ENCODE measurements at places on chromosomes 5 and 9.

- DNase-seq, result no peak
Observed at GRCh38 chr5:167063788-167064187, 1227.7 kb upstream of the WWC1 start.

DNA sequence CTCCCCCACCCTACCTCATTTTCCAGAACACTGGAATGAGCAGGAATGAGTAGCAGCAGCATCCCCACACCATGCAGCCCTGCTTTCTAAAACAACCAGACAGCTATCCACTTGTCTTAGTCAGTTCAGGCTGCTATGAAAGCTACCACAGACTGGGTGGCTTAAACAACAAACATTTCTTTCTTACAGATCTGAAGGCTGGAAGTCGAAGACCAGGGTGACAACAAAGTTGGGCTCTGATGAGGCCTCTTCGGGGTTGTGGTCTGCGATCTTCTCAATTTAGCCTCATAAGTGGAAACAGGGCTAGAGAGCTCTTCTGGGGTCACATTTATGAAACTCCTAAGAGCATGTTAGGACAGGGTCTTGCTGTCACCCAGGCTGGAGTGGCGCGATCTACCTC lies 38.9 kb downstream of the LPAR1 start:
- DNase-seq, result no peak

DNA sequence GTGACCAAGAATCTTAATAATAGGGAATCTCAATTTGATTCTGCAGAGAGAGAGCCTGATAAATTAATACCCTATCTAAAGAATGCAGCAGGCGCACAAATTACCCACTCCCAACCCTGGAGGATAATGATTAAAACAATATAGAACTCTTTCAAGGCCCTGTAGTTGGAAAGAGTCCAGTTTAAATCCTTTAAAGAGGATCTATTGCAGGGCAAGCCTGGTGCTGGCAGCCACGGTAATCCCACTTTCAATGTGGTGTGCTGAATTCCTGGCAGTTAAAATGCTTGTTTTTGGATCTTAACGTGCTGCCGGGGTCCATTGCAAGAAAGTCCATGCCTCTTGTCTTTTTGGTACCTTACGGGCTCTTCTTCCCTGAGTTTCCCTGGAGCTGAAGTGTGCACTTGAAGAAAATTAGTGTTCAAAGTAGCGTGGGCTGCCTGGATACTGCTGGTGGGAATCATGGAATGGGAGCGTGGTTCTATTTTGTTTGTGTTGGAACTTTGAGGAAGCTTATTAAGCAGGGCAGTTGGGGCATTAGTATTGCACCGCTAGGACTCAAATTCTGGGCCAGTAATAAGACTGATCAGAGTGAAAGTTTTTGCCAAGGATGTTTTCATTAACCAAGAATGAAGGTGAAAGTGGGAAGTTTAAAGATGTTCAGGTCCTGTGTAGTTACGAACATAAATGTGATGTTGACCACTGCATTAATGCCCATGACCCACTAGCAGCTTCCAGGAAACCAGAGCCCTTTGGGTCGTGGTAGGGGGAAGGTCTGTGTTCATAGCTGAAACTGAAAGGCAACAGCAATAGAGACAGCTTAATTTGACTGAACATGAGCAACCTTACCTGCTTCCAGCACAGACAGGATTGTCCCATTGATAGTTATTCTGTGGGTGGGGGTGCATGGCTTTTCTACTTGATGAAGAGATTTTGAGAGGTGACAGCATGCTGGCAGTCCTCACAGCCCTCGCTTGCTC lies 20.8 kb downstream of the MARCHF6 start:
- DNase-seq, result no peak

GRCh38 chr9:105143136-105143430 lies 101.4 kb upstream of the SLC44A1 start:
- DNase-seq, result no peak

- no peak for DNase-seq
Observed at GRCh38 chr5:135703016-135703550, 124.3 kb upstream of the CXCL14 start.
